Neural crest cell (in vitro differentiated cells): ENCODE measurements at places on chromosomes 12 and 14.

GRCh38 chr12:67193704-67194103, 75.5 kb upstream of the CAND1 start:
- DNase-seq, result peak; percentile 45
- no peak overlapping the region for H3K27ac ChIP-seq
- H3K4me1 ChIP-seq, result no peaks in the 10 kb centered on the region
- no peaks in the 10 kb centered on the region for H3K36me3 ChIP-seq

GRCh38 chr12:96404696-96405095, 4.5 kb upstream of the CDK17 start:
- peaks cover 11% of the 10 kb centered on the region for H3K4me1 ChIP-seq
- no peak overlapping the region for H3K27ac ChIP-seq
- DNase-seq, result no peak
- no peaks in the 10 kb centered on the region for H3K36me3 ChIP-seq
- no peaks in the 10 kb centered on the region for H3K27me3 ChIP-seq

GRCh38 chr14:62079038-62079437, 316.8 kb downstream of the SNAPC1 start:
- DNase-seq, result no peak
- H3K4me1 ChIP-seq, result peaks cover 11% of the 10 kb centered on the region
- no peaks in the 10 kb centered on the region for H3K36me3 ChIP-seq
- no peaks in the 10 kb centered on the region for H3K27me3 ChIP-seq

DNA sequence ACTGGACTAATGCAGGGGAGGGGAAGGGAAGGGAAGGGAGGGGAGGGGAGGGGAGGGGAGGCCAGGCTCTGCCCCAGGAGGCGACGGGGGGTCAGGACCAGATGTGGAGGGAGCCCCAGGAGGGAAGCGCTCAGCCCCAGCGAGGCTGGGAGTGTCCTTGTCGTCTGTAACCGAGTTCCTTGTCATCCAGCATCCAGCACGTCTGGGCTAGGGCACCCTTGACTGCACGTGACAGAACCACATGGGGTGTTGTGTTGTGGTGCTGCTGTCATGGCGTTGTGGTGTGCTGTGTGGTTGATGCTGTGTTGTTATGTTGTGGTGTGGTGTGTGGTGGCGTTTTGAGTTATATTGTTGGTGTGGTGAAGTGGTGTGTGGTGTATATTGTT, 28.4 kb upstream of the SFSWAP start:
- no peak for DNase-seq
- H3K27ac ChIP-seq, result no peak overlapping the region
- H3K36me3 ChIP-seq, result no peaks in the 10 kb centered on the region
- H3K4me1 ChIP-seq, result peaks cover 22% of the 10 kb centered on the region
- H3K4me3 ChIP-seq, result no peak overlapping the region

- no peak overlapping the region for H3K27ac ChIP-seq
- H3K27me3 ChIP-seq, result no peaks in the 10 kb centered on the region
- H3K4me3 ChIP-seq, result no peak overlapping the region
- peaks cover 5% of the 10 kb centered on the region for H3K4me1 ChIP-seq
- DNase-seq, result no peak
Measured at GRCh38 chr12:89829434-89829975, 120.9 kb upstream of the ATP2B1 start.

- no peak overlapping the region for H3K4me3 ChIP-seq
- no peaks in the 10 kb centered on the region for H3K4me1 ChIP-seq
- no peaks in the 10 kb centered on the region for H3K27me3 ChIP-seq
- peaks cover 11% of the 10 kb centered on the region for H3K36me3 ChIP-seq
- no peak overlapping the region for H3K27ac ChIP-seq
Measured at GRCh38 chr12:48336061-48336460, 14.7 kb downstream of the ZNF641 start.

DNA sequence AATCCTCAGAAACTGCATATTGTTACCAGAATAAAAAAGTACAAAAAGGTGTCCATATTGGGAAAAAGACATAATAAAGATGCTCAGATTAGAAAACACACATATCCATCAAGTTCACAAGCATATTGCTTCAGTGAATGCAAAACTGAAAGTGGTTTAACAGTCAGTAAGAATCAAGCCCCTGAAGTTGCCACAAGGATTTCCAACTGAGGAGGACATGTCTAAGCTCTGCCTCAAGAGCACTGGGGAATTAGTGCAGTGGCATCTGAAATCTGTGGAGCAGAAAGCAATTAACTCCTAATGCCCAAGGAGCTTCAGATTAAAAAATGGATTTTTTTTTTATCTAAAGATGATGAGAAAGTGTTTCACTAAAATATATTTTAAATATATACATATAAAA, 113.2 kb downstream of the DENND5B start:
- DNase-seq, result no peak
- peaks cover 6% of the 10 kb centered on the region for H3K36me3 ChIP-seq
- no peak overlapping the region for H3K4me3 ChIP-seq
- H3K27me3 ChIP-seq, result no peaks in the 10 kb centered on the region
- H3K27ac ChIP-seq, result no peak overlapping the region

GRCh38 chr12:123984903-123985302, 11.9 kb downstream of the ZNF664 start:
- H3K27me3 ChIP-seq, result no peaks in the 10 kb centered on the region
- peaks cover 33% of the 10 kb centered on the region for H3K4me1 ChIP-seq
- no peak for DNase-seq

GRCh38 chr14:74596741-74597450, 15.1 kb downstream of the LTBP2 start:
- H3K4me1 ChIP-seq, result peaks cover 11% of the 10 kb centered on the region
- DNase-seq, result no peak
- H3K27me3 ChIP-seq, result no peaks in the 10 kb centered on the region
- no peak overlapping the region for H3K27ac ChIP-seq
- H3K36me3 ChIP-seq, result no peaks in the 10 kb centered on the region
- no peak overlapping the region for H3K4me3 ChIP-seq

DNA sequence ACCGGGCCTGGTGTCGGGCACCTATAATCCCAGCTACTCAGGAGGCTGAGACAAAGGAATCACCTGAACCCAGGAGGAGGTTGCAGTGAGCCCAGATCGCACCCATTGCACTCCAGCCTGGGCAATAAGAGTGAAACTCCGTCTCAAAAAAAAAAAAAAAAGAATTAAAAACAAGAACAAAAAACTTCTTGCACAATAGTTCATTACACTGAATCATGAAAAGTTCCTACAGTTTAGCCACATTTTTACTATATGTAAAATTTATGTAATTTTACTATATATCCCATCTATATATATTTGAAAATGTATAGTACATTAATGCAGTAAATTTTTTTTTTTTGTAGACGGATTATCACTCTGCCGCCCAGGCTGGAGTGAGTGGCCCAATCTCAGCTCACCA, 4.6 kb downstream of the ATP5F1B start:
- peaks cover 29% of the 10 kb centered on the region for H3K36me3 ChIP-seq
- no peaks in the 10 kb centered on the region for H3K27me3 ChIP-seq
- H3K4me3 ChIP-seq, result no peak overlapping the region
- no peak for DNase-seq
- H3K27ac ChIP-seq, result no peak overlapping the region

GRCh38 chr12:4107436-4107878, 166.1 kb upstream of the CCND2 start:
- H3K27ac ChIP-seq, result no peak overlapping the region
- DNase-seq, result no peak

GRCh38 chr12:77102691-77103090, 37.3 kb upstream of the E2F7 start:
- H3K36me3 ChIP-seq, result peaks cover 3% of the 10 kb centered on the region
- H3K4me3 ChIP-seq, result no peak overlapping the region
- peaks cover 4% of the 10 kb centered on the region for H3K4me1 ChIP-seq
- H3K27ac ChIP-seq, result no peak overlapping the region
- no peaks in the 10 kb centered on the region for H3K27me3 ChIP-seq
- DNase-seq, result no peak

GRCh38 chr12:3216097-3216496, 138.9 kb downstream of the TSPAN9 start:
- H3K27me3 ChIP-seq, result no peaks in the 10 kb centered on the region
- H3K4me1 ChIP-seq, result peaks cover 40% of the 10 kb centered on the region
- H3K36me3 ChIP-seq, result no peaks in the 10 kb centered on the region
- DNase-seq, result no peak

DNA sequence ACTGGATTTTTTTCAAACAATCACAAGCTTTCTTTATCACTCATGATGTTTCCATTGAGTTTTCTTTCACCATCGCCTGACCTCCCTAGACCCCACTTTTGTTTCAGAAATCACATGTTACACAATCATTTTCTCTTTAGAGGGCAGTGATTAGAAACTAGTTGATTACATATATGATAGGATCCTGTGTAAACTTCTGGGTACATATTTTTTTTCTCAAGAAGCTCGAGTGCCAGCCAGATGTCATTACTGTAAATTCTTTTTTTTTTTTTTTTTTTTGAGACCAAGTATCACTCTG, 62.4 kb upstream of the PSMA6 start:
- H3K27ac ChIP-seq, result no peak overlapping the region
- H3K4me3 ChIP-seq, result no peak overlapping the region
- no peaks in the 10 kb centered on the region for H3K27me3 ChIP-seq
- H3K36me3 ChIP-seq, result peaks cover 2% of the 10 kb centered on the region
- DNase-seq, result no peak

GRCh38 chr14:52706286-52706685, 714 bp upstream of the PSMC6 start:
- H3K4me3 ChIP-seq, result peak overlapping the region; percentile 99
- H3K27me3 ChIP-seq, result peaks cover 8% of the 10 kb centered on the region
- no peak for DNase-seq
- peak overlapping the region; percentile 98 for H3K27ac ChIP-seq
- H3K36me3 ChIP-seq, result peaks cover 13% of the 10 kb centered on the region
- H3K4me1 ChIP-seq, result peaks cover 31% of the 10 kb centered on the region

- no peaks in the 10 kb centered on the region for H3K27me3 ChIP-seq
- peaks cover 13% of the 10 kb centered on the region for H3K4me1 ChIP-seq
- no peak overlapping the region for H3K27ac ChIP-seq
- no peak overlapping the region for H3K4me3 ChIP-seq
Measured at GRCh38 chr14:66628636-66629035, 120.7 kb downstream of the GPHN start.

DNA sequence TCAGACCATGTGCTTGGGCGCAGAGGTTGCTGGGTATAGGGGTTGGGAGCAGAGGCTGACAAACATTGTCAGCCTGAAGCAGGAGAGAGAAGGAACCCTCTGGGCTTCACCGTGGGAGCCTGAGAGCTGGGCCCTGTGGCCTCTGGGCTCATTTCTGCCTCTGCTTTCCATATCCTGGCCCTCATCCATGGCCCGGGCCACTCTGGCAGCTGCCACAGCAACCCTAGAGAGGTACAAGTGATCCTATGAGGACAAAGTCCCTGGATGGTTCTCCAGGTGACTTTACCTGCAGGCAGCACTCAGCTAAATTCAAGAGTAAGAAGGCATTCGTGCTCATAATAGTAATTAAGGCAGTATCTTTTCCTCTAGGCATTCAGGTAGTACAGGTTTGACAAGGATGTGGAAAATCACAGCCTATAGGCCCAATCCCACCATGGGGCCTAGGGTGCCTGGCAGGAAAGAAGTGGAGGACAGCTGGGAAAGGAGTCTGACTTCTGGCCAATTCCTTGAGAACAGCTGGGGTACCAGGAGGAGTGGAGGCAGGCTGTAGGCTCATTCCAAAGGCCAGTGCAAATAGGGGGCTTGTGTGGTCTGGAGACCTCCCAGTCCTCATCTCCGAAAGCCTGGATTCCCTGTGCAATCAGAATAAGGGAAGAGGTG, 3.6 kb upstream of the TTC7B start:
- peak overlapping the region; percentile 34 for H3K4me3 ChIP-seq
- DNase-seq, result no peak
- no peak overlapping the region for H3K27ac ChIP-seq
